Fibroblast of upper back skin (primary cell): ENCODE measurements at places on chromosomes 5 and 9.

DNA sequence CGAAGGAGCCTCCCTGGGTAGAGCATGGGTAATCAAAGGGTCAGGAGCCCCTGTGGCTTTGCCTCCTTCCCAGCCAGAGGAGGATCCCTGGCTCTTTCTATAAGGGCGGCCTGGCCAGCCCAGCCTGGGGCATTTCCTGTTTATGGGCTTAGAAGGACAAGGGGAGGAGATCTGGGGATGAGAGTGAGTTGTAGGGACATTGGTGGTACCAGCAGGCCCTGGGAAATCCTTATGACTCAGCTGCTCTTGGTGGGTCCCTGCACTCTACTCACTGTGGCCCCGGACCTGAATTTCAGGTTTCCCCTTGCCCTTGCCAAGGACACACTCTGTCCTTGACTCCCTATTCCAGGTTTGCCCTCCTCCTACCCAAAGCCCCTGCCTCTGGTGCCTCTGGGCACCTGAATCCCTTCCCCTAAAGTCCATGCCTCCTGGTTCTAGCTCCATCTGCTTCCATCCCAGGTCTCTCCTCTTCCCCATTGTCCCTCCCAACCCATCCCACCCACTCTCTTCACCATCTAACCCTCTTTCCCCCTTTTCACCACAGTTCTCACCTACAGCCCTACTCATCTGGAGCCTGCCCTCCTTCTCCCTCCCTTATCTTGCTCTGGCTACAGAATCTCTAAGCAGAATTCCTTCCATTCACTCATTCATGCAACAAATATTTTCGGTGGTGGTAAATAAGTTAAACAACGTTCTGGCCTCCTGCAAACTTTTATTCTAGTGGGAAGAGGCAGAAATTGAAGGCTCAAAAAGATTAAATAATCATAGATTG lies 34.9 kb downstream of the PCDH1 start:
- DNase-seq: no peak

GRCh38 chr5:179342577-179342976 lies 2.7 kb downstream of the ADAMTS2 start:
- DNase-seq: peak; percentile 44

DNA sequence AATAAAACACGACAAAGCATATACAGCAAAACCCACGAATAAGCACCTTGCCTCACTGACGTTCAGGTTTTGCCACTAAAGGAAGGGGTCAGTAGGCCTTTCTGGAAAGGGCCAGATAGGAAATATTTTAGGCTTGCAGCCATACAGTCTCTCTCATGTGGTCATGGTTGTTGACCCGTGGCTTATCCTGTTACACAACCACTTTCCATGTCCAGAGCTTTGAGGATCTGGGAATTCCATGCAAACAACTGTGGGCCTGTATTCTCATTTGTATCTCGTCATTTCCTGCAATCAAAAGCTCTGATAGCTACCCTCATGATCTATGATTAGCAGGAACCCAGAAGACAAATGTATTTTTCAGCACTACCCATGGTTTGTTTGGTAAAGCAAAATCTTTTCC lies 108.3 kb downstream of the DRD1 start:
- no peak for DNase-seq

GRCh38 chr5:141182248-141182647 lies at the start of gene PCDHB16:
TSS of gene PCDHB16 (plus strand) at chr5:141182387. CDS start at chr5:141182560, 173 bp downstream.
- DNase-seq: peak; percentile 1

GRCh38 chr5:138654281-138654867 lies 79.2 kb upstream of the HSPA9 start:
- peak; percentile 60 for DNase-seq
